T-helper 17 cell (primary cell): ENCODE measurements at places on chromosomes 4 and X. TPM values are rescaled to one million over a fixed set of nuclear protein-coding genes. Genes with fewer than 3 reads are reported as not detected.

DNA sequence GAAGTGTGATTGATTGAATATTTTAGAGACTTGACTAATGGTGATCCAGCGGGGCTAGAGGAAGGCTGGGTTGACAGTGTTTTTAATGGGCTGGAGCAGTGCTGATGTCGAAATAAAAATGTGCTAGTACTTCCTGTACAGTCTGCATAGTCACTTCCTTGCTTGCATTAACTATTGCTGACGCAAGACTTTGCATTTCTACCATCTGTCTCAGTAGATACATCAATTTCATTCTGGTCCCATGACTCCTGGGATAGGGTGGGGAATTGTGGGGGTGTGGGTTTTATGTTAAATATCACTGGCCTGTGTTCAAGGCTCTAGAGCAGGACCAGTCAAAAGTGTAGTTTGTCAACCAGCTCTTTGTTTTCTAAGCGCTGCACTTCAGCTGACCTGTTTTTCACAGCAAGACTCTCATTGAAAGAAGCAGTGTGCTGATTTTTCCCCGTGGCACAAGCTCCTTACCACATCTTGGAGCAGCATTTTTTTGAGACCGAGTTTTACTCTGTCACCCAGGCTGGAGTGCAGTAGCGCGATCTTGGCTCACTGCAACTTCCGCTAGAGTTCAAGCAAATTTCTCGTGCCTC lies 35.2 kb upstream of the PHEX start:
- H3K4me3 ChIP-seq, result no peak overlapping the region
- peaks cover 4% of the 10 kb centered on the region for H3K36me3 ChIP-seq
- H3K27ac ChIP-seq, result no peak overlapping the region
- DNase-seq, result no peak

- no peak overlapping the region for H3K27ac ChIP-seq
- peaks cover 4% of the 10 kb centered on the region for H3K4me1 ChIP-seq
- H3K36me3 ChIP-seq, result no peaks in the 10 kb centered on the region
- H3K27me3 ChIP-seq, result no peaks in the 10 kb centered on the region
- no peak overlapping the region for H3K4me3 ChIP-seq
These were observed 44.1 kb upstream of the INTS6L start for GRCh38 chrX:135476378-135476777.

DNA sequence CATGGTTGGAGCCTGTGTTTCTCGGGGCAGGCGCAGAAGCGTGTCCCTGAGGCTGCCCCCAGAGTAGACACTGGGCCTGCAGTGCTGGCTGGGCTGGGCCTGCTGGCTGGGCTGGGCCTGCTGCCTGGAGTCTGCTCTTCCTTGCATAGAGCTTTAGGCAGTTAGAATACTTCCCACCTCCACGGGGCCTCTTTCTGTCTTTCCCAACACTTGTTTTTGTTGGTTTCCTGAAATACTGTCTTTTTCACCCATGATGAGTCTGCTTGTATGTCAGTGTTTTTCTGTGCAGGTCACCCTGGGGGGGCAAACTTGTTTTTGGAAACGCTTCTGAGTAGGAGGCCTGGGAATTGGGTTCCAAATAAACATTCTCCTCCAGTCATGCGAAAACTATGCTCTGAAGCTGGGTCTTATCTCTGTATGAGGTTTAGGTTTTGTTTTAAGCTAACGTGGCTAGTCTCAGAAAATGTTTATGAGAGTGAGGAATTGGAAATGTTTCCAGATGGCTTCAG lies 32.2 kb downstream of the TRMT44 start:
- H3K4me3 ChIP-seq, result no peak overlapping the region
- H3K4me1 ChIP-seq, result peaks cover 3% of the 10 kb centered on the region
- H3K36me3 ChIP-seq, result no peaks in the 10 kb centered on the region
- no peaks in the 10 kb centered on the region for H3K27me3 ChIP-seq
- H3K27ac ChIP-seq, result peak overlapping the region; percentile 89

The ERAS gene
- not detected for total RNA-seq

The XAGE1A gene
- not detected for total RNA-seq
